Left hindlimb (tissue), 1 donor: ENCODE measurements at places on chromosomes 13 and 19.

DNA sequence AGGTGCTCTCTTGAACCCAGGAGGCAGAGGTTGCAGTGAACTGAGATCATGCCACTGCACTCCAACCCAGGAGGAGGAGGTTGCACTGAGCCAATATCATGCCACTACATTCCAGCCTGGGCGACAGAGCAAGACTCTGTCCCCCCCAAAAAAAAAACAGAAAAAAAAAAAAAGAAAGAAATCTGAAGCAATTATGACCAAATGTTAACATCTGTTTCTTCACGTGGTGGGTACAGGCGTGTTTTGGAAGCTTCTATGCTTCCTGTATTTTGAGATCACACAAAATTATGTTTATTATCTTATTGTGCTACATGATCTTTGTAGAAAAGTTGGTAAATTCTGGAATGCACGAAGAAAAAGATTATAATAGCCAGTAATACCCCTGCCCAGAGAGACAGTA is 2.7 kb upstream of the ACP5 start:
- DNase-seq: no peak

DNA sequence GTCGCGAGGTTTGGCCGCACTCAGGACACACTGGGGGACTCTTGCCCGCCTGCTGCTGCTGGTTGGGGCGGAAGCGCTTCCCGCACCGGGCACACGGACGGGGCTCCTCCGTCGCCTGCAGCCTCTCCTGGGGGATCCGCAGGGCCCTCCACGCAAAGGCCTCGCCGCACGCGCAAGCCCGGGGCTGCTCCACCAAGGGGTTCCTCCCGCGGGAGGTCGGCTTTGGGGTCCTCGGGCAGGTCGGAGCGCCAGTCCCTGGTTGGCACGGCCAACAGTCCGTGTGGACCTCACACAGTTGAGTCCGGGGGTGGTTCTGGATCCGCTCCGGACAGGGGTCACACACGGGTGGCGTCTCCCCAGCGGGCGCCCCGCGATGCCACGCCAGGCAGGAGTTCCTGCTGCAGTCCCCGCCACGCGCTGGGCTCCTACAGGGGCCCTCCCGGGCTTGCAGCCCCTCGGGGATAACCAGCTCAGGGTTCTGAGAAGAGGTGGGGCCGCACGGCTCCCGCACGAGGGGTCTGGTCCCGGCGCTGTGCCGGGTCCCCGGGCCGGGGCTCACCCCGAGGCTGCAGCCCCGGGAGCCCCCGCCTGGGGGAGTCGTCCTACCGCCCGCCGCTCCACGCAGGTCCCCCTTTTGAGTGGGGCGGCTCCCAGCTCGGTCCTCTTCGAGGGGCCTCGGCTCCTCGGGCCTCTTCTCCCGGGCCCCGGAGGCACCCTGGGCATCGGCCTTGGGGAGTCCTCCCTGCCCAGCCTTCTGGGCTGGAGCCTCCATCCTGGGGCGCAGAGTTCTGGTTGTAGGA is 6.2 kb upstream of the ZNF497 start:
- DNase-seq: no peak

DNA sequence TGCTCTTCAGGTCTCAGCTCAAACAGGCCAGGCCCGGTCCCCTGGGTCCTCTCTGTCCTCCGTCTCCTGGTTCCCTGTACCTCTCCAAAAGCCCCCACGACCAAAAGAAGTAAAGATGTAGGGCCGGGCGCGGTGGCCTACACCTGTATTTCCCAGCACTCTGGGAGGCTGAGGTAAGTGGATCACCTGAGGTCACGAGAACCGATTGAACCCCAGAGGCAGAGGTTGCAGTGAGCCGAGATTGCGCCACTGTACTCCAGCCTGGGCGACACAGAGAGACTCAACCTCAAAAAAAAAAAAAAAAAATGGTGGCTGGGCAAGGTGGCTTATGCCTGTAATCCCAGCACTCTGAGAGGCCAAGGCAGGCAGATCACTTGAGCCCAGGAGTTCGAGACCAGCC is 22.0 kb upstream of the BCL3 start:
- no peak for DNase-seq

DNA sequence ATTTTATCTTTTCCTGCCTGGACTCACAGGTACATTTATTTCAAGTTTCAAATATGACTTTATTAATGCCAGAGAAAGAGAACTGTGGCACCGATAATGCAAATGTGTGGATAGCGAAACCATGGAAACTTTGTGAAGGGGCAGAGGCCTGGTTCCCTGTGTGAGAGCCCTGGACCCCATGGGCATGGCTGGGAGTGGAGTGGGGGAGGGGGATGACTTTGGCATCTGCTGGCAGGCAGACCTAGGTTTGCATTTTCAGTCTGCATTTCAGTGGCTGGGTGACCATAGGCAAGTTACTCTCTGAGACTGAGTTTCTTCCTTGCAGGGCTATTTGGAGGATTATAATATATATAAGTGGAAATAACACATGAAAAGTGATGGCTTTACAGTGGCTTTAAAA is 163.8 kb upstream of the TMTC4 start:
- no peak for DNase-seq

DNA sequence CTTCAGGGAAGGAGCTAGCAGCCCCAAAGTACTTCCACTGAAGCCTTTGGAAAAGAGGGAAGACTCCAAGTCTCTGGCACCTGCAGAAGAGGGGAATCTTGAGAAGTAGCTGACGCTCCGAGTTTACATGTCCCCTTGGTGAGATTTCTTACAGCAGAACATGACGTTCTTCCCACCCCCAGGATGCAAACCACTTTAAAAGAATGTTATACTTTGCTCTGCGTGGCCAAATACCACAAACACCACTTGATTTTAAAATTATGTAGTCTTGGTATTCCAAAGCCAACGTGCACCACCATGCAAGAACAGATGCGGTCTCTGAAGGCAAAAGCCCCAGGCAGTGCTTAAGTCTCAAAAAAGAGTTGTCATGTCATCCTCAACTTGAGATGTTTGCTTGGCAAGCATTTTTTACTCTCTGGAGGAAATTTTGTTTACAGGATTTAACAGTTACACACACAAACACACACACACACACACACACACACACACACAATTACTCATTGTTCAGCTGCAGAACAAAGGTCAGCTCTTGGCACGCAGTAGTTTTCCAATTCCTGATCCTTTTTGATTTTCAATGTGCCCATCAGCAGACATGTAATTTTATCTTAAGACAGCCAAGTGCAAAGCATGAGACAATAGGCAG is 106.1 kb downstream of the RGCC start:
- no peak for DNase-seq

DNA sequence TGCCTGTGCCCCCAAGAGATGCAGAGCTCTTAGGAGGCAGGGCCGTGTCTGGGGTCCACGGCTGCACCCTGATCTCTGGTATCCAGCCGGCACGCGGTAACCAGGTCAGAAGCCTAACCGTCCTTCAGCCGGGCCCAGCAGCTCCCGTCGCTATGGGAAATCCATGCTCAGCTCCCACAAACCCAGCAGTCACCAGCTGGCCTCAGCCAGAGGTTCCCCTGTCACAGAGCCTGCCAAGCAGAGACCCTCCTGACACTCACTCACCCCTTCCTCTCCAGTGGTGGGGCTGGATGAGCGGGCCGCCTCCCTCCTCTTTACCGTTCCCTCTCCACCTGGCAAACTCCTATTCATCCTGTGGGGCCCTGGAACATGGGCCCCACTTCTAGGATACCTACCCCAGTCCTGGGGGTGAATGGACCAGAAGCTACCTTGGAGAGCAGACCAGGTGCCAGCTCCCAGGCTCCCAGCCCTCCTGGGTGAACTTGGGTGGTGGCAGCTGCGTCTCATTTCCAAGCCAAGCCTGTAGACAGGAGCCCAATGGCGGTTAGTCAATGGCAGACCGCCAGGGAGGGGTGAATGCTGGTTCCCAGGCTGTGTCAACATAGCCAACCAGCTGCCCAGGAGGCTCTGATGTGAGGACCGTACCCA is 21.4 kb upstream of the TCF3 start:
- no peak for DNase-seq

GRCh38 chr13:113417836-113418721 is 35.2 kb downstream of the ADPRHL1 start:
- no peak for DNase-seq

DNA sequence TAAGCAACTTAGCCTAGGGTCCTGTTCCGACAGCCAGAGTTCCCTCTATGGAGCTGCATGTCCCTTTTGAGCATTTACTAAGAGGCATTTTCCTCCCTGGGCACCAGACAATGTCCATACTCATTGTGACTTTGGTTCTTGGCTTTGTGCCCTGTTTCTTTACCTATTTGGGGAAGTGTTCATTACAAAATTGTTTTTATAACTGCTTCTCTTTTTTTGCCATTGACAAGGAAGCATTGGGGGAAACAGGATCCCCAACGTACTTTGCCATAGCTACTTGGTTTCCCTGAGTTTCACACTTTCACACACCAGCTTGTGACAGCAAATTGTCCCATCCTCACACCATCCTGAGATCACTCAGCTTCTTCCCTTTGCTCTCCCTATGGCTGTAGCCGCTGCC is 81.1 kb upstream of the SIAH3 start:
- DNase-seq: no peak

DNA sequence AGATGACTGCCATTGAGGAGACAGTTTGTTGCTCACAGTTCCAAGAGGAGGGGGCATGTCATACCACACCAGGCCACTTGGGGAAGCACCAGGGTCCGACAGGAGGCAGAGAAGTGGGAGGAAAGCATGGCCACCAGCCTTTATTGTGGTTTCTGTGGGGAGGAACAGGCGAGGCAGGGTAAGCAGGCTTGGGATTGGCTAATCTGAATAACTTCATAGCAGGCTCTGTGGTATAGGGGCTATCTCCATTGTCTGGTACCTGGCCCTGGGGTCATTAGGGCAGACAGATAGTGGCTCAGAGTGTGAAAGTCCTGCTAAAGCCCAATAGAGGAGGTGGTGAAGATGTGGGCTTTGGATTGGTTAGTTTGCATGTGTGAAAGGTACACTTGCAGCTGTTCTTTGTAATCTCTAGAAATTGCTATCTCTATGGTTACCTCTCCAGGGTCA is 35.5 kb downstream of the CBY2 start:
- DNase-seq: no peak

- peak; percentile 39 for DNase-seq
Observed at GRCh38 chr19:46978171-46978869, 41.3 kb upstream of the NPAS1 start.

- no peak for DNase-seq
Observed at GRCh38 chr19:35279985-35280821, 2.1 kb upstream of the HAMP start.

- no peak for DNase-seq
Observed at GRCh38 chr13:46855166-46855565, 41.7 kb downstream of the HTR2A start.

DNA sequence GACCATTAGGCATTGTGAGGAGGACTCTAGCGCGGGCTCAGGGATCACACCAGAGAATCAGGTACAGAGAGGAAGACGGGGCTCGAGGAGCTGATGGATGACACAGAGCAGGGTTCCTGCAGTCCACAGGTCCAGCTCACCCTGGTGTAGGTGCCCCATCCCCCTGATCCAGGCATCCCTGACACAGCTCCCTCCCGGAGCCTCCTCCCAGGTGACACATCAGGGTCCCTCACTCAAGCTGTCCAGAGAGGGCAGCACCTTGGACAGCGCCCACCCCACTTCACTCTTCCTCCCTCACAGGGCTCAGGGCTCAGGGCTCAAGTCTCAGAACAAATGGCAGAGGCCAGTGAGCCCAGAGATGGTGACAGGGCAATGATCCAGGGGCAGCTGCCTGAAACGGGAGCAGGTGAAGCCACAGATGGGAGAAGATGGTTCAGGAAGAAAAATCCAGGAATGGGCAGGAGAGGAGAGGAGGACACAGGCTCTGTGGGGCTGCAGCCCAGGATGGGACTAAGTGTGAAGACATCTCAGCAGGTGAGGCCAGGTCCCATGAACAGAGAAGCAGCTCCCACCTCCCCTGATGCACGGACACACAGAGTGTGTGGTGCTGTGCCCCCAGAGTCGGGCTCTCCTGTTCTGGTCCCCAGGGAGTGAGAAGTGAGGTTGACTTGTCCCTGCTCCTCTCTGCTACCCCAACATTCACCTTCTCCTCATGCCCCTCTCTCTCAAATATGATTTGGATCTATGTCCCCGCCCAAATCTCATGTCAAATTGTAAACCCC is 2.8 kb upstream of the CEACAM5 start:
- no peak for DNase-seq

- no peak for DNase-seq
Observed at GRCh38 chr19:410243-410781, 1.4 kb upstream of the C2CD4C start.

DNA sequence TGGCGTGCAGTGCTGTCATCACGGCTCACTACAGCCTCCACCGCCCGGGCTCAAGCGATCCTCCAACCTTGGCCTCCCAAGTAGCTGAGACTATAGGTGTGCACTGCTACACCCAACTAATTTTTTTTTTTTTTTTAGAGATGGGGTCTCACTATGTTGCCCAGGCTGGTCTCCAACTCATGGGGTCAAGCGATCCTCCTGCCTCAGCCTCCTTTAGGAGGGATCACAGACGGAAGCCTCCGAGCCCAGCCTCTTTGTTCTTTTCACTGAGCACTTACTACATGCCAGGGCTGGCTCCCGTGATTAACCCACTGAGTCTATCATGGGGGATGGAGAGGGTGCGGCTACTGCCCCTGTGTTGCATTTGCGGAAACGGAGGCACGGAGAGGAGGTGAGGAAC is 12.9 kb upstream of the CACTIN start:
- DNase-seq: no peak

DNA sequence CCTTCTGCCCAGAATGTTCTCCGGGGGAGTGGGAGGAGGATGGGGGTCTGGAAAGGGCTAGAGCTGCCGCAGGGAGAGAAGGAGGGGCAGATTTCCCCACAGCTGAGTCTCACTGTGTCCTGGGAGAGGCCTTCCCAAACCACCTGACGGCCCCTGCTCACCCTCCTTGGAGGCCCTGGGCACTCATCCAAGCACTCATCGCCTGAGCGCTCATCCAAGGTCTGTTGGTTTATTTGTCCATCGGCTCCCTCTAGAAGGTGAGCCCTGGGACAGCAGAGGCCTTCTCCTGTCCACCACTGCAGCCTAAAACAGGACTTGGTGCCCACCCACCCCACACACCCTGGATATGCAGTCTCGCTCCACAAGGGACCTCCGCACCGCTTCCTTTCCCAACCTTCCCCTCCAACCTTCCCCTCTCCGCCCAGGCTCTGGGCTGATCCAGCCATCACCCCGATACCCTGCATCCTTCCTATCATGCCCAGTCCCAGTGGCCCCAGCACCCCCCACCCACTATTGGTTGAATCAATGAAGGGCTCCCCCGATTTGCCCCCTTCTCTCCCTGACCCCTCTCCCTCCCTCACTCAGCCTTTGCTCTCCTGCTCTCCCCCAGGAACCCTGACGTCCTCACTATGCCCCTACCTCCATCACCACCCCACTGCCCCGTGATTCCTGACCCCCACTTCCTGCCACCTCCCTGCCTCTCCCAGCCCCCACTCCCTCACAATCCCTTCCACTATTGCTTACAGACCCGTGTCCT is 1.7 kb downstream of the UBXN6 start:
- DNase-seq: peak; percentile 70
